Bronchial epithelial cell (primary cell): ENCODE measurements at places on chromosomes 11 and 22.

- DNase-seq: peak; percentile 82
Observed at GRCh38 chr11:91081440-91082043, 858.7 kb upstream of the CHORDC1 start.

- no peak for DNase-seq
Observed at GRCh38 chr22:47919001-47919441, 1156.6 kb downstream of the TBC1D22A start.

DNA sequence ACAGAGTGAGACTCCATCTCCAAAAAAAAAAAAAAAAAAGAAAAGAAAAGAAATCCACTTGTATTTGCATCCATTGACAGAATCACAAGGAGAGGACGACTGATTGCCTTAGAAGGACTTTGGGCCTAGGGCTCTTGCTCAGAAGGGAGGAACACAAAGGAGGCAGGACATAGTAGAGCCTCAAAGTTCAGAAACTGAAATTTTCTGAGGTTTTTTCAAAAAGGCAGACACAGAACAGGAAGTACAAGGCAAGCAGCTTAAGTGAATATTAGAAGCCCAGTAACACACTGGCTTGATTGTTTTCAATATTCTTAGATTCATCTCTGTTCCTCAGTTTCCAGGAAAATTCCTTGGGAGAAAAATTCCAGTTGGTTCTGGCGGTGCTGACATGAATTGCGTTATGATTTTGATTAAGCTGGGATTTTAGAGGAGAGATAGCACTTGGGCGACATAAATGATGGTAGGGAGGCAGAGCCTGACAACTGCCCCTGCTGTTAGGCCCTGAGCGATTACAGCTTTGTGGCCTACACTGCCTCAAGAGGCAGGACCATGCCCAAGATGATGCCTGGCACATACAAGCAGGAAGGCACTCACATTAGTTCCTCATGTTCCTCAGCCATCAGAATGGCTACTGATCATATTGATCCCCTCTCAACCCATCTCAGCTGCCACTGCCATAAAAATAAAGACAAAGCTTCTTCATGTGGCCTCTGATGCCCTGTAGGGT is 15.3 kb downstream of the CLPB start:
- DNase-seq: no peak

DNA sequence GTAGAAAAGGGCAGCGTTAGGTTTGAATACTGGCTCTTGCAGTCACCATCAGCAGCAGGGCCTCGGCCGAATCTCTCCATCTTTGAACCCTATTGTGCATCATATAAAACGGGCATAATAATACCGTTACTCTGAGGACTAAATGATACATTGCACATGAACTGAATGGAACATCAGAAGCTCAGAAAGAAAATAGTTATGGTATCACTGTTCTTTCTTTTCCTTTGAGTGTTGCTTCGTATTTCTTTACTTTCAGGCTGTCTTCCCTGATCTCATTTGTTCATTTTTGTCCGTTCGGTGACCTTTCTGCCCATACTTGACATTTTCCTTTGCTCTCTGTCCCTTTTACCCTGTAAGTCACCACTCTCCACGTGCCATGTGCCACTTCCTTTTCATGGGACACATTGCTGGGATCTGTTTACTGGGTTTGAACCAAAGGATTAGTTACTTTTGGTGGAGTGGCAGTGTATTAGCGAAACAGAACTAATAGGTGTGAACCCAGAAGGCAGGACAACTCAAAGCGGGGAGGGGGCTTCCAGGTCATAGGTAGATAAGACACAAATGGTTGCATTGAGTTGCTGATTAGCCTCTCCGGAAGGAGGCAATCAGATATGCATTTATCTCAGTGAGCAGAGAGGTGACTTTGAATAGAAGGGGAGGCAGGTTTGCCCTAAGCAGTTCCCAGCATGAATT is 717 bp upstream of the ZNF202 start:
- no peak for DNase-seq

DNA sequence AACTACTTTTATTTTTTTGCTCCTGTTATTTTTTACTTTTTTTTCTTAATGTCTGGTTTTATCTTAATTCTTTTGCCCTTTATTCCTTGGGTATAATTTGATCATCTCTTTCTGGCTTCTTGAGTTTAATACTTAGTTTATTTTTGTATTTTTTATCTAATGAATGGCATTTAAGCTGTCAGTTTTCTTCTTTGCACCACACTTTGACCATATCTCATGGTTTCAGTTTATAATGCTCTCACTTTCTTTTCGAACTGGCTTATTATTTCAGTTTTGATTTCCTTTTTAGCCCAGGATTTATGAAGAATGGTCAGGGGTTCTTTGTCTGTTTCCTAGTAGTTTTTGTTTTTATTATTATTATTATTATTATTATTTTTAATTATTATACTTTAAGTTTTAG is 48.3 kb downstream of the QSER1 start:
- no peak for DNase-seq

- DNase-seq: peak; percentile 24
Observed at GRCh38 chr11:64305691-64306562, 603 bp downstream of the ESRRA start.

- DNase-seq: no peak
Observed at GRCh38 chr22:38951734-38952133, 5.7 kb upstream of the APOBEC3A start.

GRCh38 chr22:47010211-47010610 is 247.8 kb downstream of the TBC1D22A start:
- no peak for DNase-seq

- peak; percentile 81 for DNase-seq
Observed at GRCh38 chr11:12287009-12287373, 90.4 kb upstream of the PARVA start.

GRCh38 chr22:49968831-49969661 is 8.5 kb downstream of the PIM3 start:
- DNase-seq: no peak

DNA sequence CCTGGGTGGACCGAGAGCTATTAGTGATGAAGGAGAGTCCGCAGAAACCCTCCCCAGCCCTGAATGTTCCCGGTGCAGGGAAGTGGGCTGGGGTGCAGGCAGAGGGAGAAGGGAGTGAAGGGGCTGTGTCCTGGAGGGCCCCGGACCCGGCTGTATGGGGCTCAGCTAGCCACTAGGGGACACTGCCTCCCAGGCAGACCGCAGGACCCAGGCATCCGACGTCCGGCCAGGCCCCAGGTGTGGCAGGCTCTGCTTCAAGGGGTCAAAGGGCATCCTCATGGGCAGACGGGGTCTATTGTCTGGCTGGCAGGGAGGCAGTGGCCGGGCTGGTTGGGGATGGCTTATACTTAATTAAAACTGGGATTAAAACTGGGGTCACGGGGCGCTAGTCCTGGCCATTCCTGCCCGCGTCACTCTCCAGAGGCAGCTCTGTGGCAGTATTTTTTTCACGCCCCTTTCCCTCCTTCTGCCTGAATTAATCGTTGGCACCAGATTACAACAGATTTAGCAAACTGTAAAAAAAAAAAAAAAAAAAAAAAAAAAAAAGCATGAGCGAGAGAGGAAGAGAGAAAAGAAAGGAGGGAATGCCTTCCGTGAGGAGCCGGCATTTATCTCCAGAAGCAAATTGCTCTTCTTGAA is 5.1 kb downstream of the FLRT1 start:
- no peak for DNase-seq

GRCh38 chr11:11975201-11976092 is 33.0 kb downstream of the DKK3 start:
- no peak for DNase-seq

DNA sequence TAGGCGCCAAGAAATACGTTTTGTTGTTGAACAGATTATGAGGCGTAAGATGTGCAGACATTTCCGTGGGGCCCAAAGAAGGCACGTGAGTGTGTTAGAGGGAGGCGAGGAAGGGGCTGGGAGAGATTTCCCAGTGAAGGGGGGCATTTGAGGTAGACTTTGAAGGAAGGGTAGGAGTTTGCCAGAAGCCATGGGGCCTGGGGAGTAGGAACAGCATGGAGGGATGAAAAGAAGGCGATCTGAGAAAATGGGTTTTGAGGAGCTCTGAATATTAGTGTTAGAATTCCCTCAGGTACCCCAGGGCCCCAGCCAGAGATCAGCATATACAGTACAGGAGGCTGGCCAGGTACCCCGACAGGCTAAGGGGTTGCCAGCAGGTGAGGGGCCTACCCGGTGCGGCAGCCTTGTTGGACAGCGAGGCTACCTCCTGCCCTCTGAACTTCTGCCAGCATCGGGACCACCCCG is 414 bp upstream of the MIEF1 start:
- no peak for DNase-seq

DNA sequence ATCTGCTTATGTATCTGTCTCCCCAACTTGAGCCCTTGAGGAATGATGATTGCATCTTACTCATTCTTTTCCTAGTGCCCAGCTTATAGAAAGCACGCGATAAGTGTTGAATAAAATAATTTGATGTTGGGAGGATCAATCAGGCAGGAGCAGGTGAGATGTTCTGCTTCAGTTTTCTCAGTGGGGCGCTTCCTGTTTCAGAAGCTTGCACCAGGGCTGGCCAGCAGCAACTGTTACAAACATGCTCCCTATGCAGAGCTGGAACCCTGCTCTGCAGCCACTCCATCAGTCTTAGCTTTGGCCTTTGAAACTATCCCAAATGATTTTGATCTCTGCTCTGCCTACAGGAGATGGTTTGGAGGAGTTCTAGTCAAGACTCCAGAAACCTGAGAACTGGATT is 3.9 kb downstream of the ENDOD1 start:
- no peak for DNase-seq
